ENCODE measurements at places on chromosomes 11 and 22. TPM values are rescaled to one million over a fixed set of nuclear protein-coding genes. Genes with fewer than 3 reads are reported as not detected.

- no peak for DNase-seq
Measured at GRCh38 chr11:1844221-1845094, 5.7 kb downstream of the TNNI2 start.

TBX1 gene
- 5.9 TPM for total RNA-seq

DNA sequence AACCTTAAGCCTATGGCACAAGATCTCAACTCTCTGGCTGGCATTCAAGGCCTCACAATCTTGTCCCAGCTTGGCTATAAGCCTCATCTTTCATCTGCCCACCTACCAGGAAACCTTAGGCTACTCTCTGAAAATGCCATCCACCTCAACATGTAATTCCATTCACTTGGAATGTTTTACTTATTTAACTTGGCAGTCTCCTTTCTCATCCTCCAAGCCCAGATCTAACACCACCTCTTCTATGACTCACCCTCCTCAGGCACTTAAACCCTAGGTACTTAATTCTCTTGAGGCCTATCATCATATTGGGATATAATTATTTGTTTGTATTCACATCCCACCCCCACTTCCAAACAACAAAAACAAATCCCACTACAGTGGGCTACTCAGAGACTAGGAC, 15.0 kb downstream of the POGLUT3 start:
- DNase-seq, result no peak

DNA sequence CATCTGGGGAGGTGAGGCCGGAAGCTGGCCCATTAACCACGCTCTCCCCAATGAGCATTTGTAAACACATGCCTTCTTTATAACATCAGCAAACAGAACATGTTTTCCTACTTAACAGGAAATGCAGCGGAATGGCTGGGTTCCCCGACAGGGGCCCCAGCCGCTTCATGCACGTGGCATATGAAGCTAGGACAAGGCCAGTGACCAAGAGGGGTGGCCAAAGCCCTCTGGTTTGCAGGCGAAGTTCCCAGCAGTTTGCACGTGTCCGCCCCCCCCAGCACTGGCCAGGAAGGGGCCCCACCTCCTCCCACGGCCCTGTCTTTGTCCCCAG, 38.7 kb upstream of the LINC01488 start:
- no peak for DNase-seq

TRIM51 gene
- total RNA-seq, result not detected

UEVLD gene
- total RNA-seq, result 13.9 TPM

- DNase-seq, result no peak
Measured at GRCh38 chr11:36253238-36253637, 36.0 kb downstream of the COMMD9 start.

DNA sequence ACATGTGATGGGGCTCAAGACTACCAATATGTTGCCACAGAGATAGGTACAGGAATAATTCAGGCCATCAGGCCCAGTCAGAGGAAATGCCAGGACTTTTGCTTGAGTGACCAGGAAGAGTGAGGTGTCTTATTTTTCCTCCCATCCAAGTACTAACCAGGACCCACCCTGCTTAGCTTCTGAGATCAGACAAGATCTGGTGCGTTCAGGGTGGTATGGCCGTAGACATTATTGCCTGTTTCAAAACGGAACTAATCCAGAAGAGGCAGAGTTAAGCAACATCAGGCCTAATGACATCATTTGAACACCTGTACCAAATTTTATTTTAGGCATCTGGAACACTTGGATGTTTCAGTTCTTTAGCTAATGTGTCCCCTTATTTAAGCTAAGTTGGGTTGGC, 205.5 kb upstream of the POU2AF2 start:
- no peak for DNase-seq

DNA sequence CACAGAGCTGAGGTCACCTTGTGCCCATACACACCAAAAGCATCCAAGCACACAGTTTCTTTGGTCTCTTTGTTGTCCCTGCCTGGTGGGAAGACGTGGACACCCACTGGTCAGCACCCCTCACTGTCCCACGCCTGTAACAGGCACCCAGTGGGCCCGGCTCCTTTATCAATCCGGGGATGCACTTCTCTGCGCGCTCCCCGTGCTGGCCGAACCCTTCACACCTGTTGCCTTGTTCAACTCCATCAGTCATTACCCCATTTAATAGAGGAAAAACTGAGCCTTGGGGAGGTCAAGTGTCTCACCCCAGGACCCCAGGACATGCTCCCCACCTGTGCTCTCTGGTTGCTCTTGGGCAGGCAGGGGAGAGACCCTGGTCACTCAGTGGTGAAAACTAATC, 49.7 kb upstream of the FGF3 start:
- no peak for DNase-seq

EPS8L2 gene
- 100.0 TPM for total RNA-seq

MUC5B gene
- total RNA-seq, result not detected

DNA sequence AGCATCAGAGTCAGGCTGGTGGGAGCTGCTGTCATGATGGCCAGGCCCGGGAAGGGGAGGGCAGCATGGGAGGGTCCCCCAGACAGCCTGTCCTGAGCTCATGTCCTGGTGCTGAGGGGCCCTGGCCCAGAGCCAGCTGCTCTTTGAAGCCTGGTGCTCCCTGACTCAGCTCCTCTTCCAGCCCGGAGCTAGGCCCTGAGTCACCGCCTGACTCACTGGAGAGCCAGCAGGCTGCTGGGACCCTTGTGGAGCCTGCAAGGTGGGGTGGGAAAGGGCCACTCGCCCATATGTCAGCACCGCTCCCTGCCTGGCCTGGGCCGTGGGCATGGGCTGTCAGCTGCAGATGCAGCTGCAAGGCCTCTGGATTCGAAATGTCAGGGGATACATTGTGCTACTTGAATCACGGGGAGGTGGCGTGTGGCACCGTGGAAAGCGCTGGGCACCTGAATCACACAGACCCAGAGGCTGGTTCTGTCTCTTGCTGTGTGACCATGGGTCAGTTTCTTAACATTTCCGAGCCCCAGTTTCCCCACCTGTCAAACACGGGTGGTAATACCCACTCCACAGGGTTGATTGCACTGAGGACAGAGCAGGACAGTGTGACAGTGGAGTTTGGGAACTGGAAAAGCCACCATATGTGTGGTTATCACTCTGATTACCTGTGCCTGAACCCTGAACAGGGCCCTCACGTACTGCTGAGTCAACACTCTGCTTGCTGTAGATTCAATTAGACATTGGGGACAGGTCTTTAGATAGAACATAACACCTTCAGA, 4.4 kb downstream of the CACNA1I start:
- no peak for DNase-seq

- no peak for DNase-seq
Measured at GRCh38 chr22:38153821-38154562, 27.6 kb downstream of the PLA2G6 start.

- DNase-seq, result peak; percentile 56
Measured at GRCh38 chr11:1876361-1877063, 15.2 kb downstream of the PRR33 start.

DNA sequence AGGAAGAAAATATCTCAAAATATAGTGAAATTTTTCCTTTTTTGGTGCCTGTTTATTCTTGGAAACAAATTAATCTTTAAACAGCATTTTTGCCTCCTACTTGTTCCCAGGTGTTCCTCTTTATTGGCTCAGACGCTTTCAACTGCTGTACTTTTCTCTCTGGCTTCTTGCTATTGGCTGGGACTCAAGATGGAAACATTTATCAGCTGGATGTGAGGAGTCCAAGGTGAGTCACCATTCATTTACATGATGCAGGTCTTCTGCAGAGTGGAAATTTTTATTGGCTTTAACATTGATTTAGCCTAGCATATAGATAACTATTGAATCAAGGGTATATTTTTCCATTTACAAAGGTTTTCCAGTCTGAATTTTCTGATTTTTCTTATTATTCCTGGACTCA, 34.4 kb upstream of the DNAJB13 start:
- no peak for DNase-seq

GRCh38 chr11:44379141-44380008, 69.4 kb upstream of the ALX4 start:
- DNase-seq, result no peak

DNA sequence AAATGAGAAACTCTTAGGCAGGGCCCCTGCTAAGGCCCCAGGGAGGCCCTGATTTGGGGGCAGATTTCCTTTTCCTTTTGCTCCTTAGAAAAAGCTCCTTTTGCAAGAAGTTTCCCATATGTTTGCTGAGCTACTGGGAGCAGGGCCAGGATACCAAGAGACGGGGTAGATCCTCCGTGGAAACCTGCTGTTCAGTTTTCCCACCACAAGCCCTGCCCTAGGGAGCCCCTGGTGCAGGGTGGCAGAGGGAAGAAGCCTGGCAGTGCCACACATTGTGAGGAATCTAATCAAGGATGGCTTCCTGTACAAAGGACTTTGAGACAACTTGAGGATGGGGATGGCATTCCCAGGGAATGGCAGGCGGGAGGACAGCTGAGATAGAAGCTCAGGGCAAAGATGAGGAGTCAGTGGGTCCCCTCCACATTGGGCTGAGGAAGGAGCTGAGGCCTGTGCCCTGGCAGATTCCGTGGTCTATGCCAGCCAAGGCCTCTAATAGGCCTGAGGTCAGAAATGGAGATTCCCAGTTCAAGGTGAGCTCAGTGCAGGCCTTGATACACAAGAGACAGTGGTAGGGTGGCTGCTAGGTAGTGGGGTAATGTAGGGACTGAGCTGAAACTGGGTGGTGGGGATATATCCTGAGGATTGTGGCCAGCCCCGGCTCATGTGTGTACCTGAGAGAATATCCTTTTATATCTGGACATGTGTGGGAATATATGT, 15.0 kb downstream of the TUB start:
- no peak for DNase-seq

FXYD6 gene
- 28.5 TPM for total RNA-seq

SERGEF gene
- total RNA-seq, result 32.4 TPM

DNA sequence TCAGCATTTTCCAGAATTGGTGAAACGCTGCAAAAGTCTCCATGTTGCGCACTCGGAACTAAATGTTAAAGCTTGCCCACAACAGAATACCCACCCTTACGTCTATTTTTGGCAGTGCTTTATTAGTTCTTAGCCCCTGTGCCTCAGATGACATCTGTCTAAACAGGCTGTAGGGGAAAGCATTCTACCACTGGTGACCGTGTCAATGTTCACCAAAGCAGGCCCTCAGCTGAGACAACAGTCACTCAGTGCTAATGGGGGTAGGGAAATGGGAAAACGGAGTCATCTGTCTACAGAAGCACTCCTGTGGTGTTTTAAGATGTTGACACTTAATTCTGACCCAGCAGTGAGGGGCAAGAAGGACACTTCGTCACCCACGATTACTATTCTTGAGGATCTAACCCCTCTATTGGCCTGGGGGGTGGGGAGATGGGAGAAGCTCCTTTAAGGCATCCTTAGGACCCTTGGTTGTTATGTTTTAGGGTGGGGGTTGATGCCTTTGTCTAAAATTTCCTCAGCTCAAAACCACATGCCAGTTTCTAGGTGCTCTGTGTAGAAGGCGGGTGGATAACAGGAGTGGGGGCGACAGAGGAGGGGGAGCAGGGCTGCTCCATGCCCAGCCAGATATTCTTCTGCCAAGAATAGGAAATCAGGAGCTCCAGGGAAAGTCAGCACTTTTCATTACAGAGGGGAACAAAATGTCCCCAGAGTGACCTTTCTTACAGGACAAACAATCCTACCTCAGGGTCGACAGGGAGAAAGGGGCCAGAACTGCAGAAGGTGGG, 15.6 kb upstream of the MFRP start:
- DNase-seq, result no peak

DNA sequence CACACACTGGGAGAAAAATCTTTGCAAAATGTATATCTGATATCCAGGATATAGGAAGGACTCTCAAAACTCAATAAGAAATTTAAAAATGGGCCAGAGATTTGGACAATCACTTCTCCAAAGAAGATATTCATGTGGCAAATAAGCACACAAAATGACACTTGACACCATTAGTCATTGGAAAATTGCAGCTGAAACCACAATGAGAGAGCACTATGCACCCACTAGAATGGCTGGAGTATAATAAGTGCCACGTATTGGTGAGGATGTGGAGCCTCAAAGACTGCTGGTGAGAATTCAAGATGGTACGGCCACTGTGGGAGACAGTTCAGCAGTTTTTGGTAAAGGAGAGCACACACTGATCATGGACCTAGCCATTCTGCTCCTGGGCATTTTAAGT, 12.8 kb upstream of the OSBPL5 start:
- no peak for DNase-seq

DNA sequence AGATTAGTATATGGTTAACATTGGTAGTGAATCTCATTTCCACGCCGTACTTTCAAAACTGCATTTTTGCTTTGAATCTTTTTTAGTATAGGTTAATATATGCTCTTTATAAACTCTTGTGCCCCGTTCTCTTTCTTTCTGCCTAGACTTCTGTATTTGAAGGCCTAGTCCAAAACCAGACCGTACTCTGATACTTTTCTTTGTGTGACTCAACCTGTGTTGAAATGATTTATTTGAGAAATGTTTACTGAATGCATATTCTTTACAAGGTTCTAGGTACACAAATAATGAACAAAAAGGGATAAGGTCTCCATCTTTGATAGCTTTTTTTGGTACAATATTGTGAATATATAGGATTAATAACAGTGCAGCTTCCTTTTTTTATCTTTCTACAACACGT, 68.3 kb downstream of the HIPK3 start:
- DNase-seq, result no peak

SCGB1D2 gene
- total RNA-seq, result not detected

- no peak for DNase-seq
Measured at GRCh38 chr11:11843211-11843621, 1.4 kb downstream of the USP47 start.

GNG3 gene
- 2.0 TPM for total RNA-seq

RAPSN gene
- total RNA-seq, result 0.42 TPM

C22orf31 gene
- total RNA-seq, result not detected

GRCh38 chr11:75280770-75281468, 40.3 kb downstream of the TPBGL start:
- no peak for DNase-seq

- no peak for DNase-seq
Measured at GRCh38 chr11:129743112-129743815, 72.4 kb upstream of the TMEM45B start.

TREH gene
- total RNA-seq, result not detected

- no peak for DNase-seq
Measured at GRCh38 chr11:102121329-102121728, 11.1 kb downstream of the YAP1 start.

GRCh38 chr11:133383201-133383600, 149.1 kb downstream of the OPCML start:
- DNase-seq, result no peak

UPK3A gene
- 0.57 TPM for total RNA-seq

- no peak for DNase-seq
Measured at GRCh38 chr11:116853461-116854073, 16.1 kb upstream of the APOA1 start.

DNA sequence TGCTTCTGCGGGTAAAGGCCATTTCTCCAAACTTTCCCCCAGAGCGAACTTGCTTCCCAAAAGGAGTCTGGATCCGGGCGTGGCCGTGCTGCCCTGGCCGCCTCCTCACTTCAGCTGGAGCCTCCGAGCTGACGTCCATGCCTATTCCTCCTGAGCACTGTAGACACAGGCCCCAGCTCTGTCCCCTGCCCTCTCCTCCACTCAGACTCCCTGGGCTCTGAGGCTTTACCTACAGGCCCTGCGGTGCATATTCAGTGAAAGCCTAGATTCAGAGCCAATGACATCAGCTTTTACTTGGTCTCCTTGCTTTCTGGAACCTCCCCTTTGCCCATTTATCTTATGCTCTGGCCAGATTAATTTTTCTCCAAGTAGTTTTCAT, 9.7 kb downstream of the LRP5 start:
- DNase-seq, result no peak

OR5B21 gene
- total RNA-seq, result not detected

Measured in progenitor cell of endocrine pancreas (in vitro differentiated cells).